Eye (tissue), 1 donor: ENCODE measurements at places on chromosomes 5 and 9.
A peak's percentile ranks its signal among the peaks of the same experiment; 100 is the strongest.

- DNase-seq: no peak
These were observed 203.0 kb downstream of the TTLL11 start for GRCh38 chr9:121889990-121890563.

- DNase-seq: no peak
These were observed 30.0 kb downstream of the S1PR3 start for GRCh38 chr9:89021154-89021803.

DNA sequence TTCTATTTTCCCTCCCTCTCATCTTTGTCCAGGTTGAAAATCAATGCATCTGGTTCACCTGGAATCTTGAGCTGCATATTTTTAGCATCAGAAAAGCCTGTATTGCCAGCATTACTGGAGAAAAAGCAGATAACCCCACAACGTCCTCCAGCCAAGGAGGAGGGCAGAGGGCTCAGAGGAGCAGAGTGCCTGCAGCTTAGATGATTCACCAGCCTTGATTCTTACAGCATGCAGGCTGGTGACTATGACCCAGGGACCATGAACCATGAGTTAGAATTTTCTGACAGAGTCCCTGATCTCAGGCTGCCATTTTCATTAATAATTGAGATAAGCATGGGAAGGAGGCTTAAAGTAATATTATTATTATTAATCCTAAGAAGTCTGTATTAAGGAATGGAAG is 278.2 kb downstream of the BRINP1 start:
- DNase-seq: no peak

GRCh38 chr5:1521671-1522600 is 1.8 kb downstream of the LPCAT1 start:
- no peak for DNase-seq

GRCh38 chr5:173123416-173123815 is 20.9 kb upstream of the BNIP1 start:
- no peak for DNase-seq

DNA sequence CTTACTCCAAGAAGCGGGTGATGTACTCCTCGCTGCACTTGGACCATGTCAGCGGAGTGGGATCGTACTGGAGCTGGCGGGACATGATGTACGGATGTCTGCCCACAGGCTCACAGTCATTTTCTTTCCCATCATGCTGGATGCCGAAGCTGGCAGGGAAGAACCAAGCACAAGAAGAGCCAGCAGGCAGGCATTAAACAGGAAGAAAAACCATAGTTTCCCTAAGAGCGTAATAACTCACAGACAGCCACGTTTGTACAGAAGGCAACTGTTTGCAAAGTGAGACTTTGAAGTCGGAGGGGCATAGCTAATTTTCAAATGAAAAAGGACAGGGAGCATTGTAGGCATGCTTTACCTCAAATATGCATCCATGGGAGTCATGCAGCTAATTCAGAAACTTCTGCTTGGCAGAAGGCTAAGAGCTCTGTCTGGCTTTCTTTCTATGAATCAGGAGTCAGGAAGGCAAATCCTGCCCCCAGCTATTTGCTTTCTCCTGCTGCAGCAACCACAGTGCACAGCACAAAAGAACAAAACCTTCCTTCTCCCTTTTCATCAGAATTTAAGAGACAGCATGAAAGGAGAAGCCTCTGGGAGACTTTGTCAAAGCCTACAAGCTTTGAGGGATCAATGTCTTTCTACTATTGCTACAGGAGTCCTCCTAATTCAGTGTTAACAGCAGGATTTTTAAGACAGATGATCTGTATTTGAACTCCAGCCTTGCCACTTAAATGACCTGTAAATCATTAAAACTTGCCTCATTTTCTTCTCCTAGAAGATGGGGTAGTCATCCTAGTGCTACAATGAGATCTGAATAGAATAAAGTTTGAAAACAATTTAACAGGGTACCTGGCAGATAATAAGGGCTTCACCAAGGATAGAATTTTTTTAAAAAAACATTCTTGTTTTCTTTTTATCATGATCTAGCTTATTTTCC is 209.1 kb downstream of the TARS1 start:
- DNase-seq: peak; percentile 18

DNA sequence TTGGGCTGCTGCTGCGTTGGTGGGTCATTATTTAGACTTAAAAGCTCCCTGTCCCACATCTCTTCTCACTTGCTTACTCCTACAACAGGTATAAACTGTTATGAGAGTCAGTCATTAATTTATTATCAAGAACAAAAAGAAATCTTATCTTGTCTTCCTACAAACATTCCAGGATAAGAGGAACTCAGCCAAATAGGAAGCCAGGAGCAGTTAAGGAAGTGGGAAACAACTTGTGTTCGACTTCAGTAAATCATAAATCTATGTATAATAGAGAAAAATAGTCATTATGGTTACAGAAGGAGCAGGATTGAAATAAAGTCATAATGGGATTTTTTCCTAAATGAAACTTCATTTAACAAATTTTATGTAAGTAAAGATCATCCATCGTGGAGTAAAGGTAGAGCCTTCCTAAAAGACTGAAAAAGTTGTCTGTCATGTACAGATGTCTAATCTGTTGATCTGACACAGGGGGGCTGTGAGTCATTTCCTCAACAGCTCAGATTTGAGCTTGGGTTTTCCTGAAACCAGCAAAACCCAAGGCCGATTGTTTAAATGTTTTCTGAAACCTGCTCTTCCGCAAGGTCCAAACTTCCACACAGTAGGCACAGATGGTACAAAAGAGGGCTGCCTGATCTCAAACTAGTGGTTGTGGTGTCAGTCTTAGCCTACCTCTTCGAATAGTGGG is 25.3 kb upstream of the LRRTM2 start:
- no peak for DNase-seq

- DNase-seq: no peak
These were observed 18.9 kb downstream of the BHMT2 start for GRCh38 chr5:79088507-79088906.

- DNase-seq: peak; percentile 77
These were observed 433.7 kb downstream of the ENC1 start for GRCh38 chr5:74206579-74207550.

DNA sequence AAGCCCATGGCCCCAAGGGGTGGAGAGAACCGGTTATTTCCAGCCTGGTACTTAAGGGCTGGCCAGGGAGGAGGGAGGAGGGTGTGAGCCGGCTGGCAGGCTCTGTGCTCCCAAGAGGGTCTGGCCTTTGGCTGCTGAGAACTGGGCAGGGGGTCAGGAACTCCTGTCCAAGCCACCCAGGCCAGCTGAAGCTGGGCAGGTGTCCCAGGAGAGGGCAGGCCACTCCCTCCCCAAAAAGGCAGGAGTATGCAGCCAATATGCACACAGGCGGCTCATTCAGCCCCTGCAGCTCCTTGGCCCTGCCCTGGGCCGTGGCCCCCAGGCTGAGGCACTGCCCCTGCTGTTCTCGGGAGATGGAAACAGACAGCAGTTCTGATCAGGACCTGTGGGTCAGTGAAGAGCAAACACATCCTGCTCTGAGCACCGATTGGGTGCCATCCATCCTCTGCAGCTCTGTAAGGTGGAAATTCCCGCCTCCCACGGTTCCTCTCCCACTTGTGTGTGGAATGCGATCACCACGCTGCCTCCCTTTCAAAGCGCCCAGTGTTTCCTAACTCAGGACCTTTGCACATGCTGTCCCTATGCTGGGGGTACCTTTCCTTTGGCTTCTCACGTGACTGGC is 17.1 kb upstream of the KIF12 start:
- DNase-seq: no peak

GRCh38 chr9:111632695-111633388 is 1.7 kb downstream of the DNAJC25 start:
- no peak for DNase-seq

GRCh38 chr5:15487228-15487627 is 12.8 kb upstream of the FBXL7 start:
- no peak for DNase-seq

DNA sequence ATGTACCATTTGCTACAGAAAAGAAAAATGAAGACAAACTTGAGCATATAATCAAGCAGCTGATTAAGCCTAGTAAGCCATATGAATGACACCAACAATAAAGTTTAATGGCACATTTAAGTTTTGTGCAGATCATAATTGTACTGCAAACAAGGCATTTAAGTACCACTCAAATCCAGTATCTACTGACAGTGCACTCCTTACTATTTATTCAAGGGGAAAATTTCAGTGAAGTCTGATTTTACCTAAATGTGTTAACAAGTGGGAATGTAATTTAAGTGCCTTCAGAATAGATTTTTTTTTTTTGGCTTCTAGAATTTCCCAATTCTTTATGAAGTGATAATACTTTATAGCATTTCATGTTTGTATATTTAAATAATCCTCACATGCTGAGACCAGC is 341.0 kb upstream of the POU5F2 start:
- no peak for DNase-seq

DNA sequence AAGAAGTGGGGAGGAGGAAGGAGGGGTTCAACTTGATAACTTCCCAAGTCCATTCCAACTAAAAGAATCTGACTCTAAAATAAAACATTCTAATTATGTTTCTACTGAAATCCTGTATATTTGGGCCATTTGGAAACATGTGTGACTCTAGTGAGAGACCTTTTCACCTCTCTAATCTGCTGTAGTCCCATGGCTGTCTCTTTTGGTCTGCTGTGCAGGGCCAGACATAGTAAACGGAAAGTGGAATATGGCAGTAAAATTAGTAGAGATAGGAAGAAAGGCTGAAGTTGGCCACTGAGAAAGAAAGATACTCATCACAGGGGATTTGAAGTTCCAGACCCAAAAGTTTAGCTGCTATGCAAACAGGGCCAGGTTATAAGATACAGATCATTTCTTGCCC is 15.9 kb downstream of the RFX3 start:
- DNase-seq: no peak

- DNase-seq: no peak
These were observed 380.4 kb upstream of the CTNND2 start for GRCh38 chr5:12284604-12285003.

- DNase-seq: no peak
These were observed 368.7 kb downstream of the MLLT3 start for GRCh38 chr9:20253635-20254034.

- no peak for DNase-seq
These were observed 45.5 kb downstream of the CTSL start for GRCh38 chr9:87771316-87772006.

DNA sequence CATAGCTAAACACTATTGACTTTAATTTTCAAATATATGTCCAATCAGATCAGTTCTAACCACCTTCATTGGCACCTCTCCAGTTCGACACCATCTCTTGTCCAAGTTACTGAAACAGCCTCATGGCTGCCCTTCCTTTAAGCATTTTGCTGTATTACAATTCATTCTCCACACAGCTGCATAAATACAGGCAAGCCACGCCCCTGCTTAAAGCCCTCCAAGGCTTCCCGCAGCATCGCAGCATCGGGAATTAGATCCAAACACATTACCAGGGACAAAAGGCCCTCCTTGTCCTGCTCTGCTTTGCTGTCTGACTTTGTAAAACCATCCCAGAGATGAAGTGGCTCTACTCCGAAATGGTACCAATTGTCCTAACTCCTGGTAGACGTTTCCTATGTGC is 75.1 kb upstream of the RAI14 start:
- DNase-seq: peak; percentile 55

GRCh38 chr5:166977911-166978422 is 1313.5 kb upstream of the WWC1 start:
- peak; percentile 43 for DNase-seq

DNA sequence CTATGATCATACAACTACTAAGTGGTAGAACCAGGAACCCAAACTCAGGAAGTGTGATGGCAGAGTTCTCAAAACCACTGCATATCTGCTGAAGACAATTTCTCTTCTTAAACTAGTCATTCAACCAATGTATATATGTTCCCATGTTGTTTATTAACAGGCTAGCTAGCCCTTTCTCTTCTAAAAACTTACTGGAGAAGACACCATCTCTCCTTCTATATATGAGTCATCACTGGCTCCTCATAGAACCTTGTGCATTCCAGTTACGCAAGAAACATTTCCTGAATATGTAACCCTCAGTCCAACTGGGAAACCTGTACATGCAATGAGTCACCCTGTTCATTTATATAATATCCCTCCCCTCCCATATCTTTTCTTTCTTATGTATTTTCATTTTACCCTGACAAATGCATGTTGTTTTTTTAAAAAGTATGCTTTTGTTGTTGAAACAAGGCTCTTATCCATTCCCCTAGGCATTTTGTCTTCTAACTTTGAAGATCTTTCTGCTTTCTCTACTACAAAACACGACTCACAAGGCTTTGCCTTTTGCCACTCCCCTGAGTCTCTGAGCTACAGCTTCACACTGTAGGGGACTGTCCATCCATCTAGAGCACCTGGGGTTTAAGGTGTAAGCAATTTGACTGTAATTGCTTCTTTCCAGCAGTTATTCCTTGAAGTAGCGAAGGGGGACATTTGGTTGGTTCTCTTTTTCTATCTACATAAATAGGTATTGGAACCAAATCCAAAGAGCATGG is 119.5 kb downstream of the ANXA1 start:
- DNase-seq: no peak

DNA sequence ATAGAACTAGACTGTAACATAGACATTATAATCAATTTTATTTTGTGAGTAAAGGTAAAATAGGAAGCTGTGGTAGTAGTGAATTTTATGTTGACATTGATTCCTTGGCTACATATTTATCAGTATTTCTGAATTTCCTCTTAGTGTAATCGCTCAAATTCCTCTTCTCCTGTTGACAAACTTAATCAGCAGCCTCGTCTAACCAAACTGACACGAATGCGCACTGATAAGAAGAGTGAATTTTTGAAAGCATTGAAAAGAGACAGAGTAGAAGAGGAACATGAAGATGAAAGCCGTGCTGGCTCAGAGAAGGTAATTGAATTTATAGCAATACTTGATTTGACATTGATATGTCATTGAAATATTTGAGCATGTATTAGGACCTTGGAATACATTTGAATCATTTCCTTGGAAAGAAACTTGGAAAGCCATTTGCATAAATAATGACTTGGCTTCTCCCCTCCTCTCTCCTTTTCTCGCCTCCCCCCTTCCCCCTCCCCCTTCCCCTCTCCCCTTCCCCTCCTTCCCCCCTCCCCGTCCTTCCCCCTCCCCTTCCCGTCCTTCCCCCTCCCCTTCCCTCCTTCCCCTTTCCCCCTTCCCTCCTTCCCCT is 75.5 kb downstream of the GPBP1 start:
- DNase-seq: no peak

DNA sequence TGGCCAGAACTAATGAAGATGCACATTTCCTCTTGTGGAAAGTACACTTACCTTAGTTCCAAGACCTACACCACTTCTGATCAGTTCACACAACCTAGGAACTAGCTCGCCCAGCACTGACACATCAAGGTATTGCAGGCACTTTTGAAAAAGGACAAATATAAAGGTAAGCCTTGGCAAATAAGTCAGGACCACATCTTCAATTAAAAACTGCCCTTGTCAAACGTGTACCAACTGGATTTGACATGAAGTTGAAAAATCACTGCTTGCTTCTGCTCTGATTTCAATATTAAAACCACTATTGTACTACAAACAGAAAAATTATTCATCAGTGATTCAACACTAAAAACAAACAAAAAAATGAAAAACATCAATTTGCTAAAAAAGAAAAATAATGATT is 45.0 kb upstream of the OR2K2 start:
- no peak for DNase-seq
